Large intestine (tissue), 12 donors: ENCODE measurements at places on chromosomes 4 and X. TPM values are rescaled to one million over a fixed set of nuclear protein-coding genes. Genes with fewer than 3 reads are reported as not detected.

DNA sequence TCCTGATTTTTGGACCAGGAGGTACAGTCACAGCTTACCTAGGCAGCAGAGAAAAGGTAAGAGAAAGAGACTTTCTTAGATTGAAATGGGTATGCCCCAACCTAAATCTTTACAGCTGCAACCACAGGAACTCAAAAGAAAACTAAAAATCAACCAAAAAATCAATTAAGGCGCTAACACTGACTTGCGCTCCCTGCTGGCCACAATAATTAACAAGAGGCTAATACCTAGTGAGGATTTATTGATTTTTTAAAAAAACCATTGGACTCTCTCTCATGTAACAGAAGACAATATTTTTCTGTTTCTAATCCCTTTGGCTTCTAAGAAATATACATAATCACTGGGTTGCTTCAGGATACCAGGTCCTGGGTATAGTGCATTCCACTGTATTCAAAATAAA, 153.9 kb upstream of the TENM3 start:
- H3K4me3 ChIP-seq: no peak overlapping the region
- DNase-seq: no peak
- H3K4me1 ChIP-seq: no peaks in the 10 kb centered on the region
- H3K36me3 ChIP-seq: no peaks in the 10 kb centered on the region
- H3K27ac ChIP-seq: no peak overlapping the region

GRCh38 chrX:29488919-29489318, 726.4 kb upstream of the MAGEB2 start:
- H3K27ac ChIP-seq: no peak overlapping the region
- H3K4me1 ChIP-seq: no peaks in the 10 kb centered on the region
- H3K27me3 ChIP-seq: no peaks in the 10 kb centered on the region
- H3K4me3 ChIP-seq: no peak overlapping the region
- H3K36me3 ChIP-seq: no peaks in the 10 kb centered on the region
- no peak for DNase-seq

DNA sequence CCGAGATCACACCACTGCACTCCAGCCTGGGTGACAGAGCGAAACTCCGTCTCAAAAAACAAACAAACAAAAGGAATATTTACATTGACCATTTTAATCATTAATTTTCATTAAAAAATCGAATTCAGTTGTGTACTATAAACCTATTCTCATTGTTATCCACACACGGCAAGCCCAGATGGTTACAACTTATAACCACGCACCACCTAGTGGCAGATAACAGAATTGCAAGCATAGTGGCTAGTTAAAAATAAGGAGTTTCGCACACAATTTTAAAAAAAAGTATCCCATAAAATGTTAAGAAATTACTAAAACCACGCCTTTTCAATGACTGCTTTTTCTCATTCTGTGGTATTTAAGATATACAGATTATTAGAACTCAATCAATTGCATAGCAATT, 25.4 kb downstream of the MBNL3 start:
- no peaks in the 10 kb centered on the region for H3K4me1 ChIP-seq
- no peaks in the 10 kb centered on the region for H3K27me3 ChIP-seq
- no peaks in the 10 kb centered on the region for H3K36me3 ChIP-seq
- H3K27ac ChIP-seq: no peak overlapping the region

IL2RG gene
- polyA plus RNA-seq: 118 TPM

TMPRSS11F gene
- polyA plus RNA-seq: not detected

ZAR1 gene
- 0.03 TPM for polyA plus RNA-seq

- peak overlapping the region; percentile 80 for H3K27ac ChIP-seq
- no peaks in the 10 kb centered on the region for H3K4me1 ChIP-seq
- no peaks in the 10 kb centered on the region for H3K36me3 ChIP-seq
- no peak for DNase-seq
Measured at GRCh38 chrX:119604766-119605463, 1.3 kb downstream of the NKRF start.

PHEX gene
- polyA plus RNA-seq: 0.55 TPM

FAM236B gene
- polyA plus RNA-seq: not detected

JADE3 gene
- polyA plus RNA-seq: 9.3 TPM

GRCh38 chrX:25527596-25527995, 511.8 kb upstream of the ARX start:
- no peak overlapping the region for H3K27ac ChIP-seq
- DNase-seq: no peak
- H3K4me3 ChIP-seq: no peak overlapping the region
- H3K36me3 ChIP-seq: no peaks in the 10 kb centered on the region
- H3K4me1 ChIP-seq: no peaks in the 10 kb centered on the region

GRCh38 chrX:65690057-65690855, 22.8 kb downstream of the MSN start:
- no peaks in the 10 kb centered on the region for H3K27me3 ChIP-seq
- no peak overlapping the region for H3K27ac ChIP-seq
- H3K36me3 ChIP-seq: no peaks in the 10 kb centered on the region
- no peak for DNase-seq
- no peak overlapping the region for H3K4me3 ChIP-seq

ARL9 gene
- polyA plus RNA-seq: 0.63 TPM

DNA sequence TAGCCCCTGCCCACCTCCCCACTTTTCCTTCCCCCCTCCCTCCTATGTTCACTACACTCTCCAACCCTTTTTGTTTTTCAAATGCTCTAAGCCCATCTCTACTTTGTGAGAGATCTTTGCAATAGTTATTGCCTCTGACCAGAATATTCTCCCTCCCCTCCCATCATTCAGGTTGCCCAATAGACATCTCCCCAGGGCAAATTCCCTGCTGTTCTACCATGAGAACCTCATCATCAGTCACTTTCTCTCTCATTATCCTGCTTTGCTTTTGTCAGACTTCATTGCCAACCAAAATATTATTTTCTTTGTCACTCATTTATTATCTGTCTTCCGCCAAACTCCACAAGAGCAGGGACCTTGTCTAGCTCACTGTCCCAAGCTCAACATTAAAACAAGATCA, 268.2 kb upstream of the PPARGC1A start:
- H3K4me3 ChIP-seq: no peak overlapping the region
- H3K36me3 ChIP-seq: no peaks in the 10 kb centered on the region
- no peak for DNase-seq
- no peak overlapping the region for H3K27ac ChIP-seq
- H3K4me1 ChIP-seq: no peaks in the 10 kb centered on the region

WDR17 gene
- 3.2 TPM for polyA plus RNA-seq

UCHL1 gene
- 111 TPM for polyA plus RNA-seq

- DNase-seq: no peak
- H3K27me3 ChIP-seq: no peaks in the 10 kb centered on the region
- no peak overlapping the region for H3K4me3 ChIP-seq
- H3K27ac ChIP-seq: no peak overlapping the region
- no peaks in the 10 kb centered on the region for H3K36me3 ChIP-seq
Measured at GRCh38 chrX:11367609-11368430, 74.6 kb downstream of the AMELX start.
